Spleen (tissue), 13 donors: ENCODE measurements at places on chromosomes 3 and 15. TPM values are rescaled to one million over a fixed set of nuclear protein-coding genes. Genes with fewer than 3 reads are reported as not detected.

GRCh38 chr3:123198372-123198771 is 3.4 kb upstream of the SEC22A start:
- no peak for DNase-seq

DNA sequence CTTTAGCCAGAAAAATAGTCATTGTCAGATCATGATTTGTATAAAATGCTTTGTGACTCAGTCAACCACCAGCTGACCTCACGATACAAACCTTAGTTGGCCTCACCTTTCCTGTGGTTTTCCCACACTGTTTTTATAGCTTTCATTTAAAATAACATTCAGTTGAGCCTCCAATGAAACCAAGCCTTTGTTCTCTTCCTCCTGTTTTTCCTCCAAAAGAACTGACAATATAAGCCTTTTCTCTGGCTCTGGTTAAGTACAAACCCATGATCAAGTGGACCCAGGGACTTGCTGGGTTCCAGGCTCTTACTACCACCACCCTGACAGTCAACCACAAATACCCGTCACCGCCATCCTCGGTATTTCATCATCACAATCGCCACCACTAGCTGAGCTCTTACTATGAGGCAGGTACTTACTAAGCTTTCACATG is 81.7 kb downstream of the TAMM41 start:
- no peak for DNase-seq

DNA sequence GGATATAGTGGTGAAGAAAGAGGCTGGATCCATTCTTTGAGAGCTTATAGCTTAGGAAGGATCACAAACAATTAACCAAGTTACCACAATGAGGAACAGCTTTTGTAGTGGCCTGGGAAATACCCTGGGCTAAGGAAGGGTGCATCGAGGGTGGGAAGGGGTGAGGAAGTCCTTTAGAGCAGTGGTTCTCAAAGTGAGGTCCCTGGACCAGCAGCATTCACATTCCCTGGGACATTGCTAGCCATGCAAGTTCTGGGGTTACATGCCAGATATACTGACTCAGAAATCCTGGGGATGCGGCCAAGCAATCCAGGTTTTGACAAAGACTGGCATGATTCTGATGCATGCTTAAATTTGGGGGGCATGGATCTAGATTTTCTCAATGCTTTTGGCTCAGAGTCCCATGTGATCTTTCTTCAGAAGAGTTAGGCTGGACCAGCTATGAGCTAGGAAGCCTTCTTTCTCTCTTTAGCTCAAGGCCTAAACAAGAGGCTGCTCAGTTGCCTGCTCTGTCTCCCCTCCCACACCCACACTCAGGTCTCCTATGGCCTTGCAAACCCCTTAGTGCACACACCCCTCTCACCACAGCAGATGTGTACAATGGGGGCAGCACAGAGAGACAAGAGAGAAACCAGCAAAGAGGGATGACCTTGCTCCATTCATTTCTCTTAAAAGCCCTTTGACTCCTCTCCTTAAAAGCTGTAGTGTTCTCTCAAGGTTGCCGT is 1.8 kb upstream of the CCR1 start:
- no peak for DNase-seq

GRCh38 chr3:186789554-186790260 is 6.3 kb downstream of the EIF4A2 start:
- DNase-seq, result no peak

DNA sequence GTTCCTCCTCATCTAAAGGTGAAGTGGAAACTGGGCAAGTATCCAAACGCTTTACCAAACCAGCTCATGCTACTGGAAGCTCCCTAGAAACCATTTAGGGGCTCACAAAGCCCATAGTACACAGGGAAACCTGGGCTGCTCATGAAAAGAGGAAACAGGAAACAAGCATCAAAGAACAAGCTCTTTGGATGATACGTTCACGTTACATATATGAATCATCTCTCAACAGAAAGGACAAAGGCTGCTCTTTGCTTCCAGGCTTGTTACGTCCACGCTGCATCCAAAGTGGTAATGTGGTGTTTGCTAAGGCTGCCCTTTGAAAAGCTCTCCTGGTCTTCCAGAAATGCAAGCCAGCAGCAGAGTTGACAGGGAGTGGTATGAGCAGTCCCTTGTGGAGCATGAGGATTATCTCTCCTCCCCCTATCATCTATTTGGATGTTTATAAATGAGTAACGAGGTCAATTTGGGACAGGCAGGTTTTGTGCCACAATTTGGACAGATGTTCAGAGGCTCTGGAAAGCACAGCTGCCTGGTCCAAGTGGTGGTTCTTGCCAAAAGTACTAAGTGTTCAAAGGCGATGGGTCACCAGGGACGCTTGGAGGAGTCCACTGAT is 98.0 kb upstream of the RORA start:
- DNase-seq, result no peak

GRCh38 chr15:22227411-22228100 is 147.2 kb downstream of the OR4M2 start:
- DNase-seq, result peak; percentile 64

DNA sequence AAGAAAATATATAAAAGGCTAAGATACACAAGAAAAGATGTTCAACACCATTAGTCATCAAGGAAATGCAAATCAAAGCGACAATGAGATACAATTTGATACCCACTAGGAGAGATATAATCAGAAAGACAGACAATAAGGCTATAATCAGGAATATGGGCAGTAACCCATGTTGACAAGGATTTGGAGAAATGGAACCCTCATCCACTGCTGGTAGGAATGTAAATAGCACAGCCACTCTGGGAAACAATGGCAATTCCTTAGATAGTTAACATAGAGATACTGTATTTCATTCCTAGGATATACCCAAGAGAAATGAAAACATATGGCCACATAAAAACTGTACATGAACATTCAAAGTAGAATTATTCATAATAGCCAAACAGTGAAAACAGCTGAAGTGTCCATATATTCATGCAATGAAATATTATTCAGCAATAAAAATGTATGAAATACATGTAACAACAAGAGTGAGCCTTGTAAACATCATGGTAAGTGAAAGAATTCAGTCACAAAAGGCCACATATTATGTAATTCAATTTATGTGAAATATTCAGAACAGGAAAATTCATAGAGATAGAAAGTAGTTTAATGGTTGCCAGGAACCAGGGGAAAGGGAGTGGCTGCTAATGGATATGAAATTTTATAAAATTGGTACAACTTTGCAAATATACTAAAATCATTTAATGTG is 18.2 kb upstream of the COL8A1 start:
- no peak for DNase-seq

DNA sequence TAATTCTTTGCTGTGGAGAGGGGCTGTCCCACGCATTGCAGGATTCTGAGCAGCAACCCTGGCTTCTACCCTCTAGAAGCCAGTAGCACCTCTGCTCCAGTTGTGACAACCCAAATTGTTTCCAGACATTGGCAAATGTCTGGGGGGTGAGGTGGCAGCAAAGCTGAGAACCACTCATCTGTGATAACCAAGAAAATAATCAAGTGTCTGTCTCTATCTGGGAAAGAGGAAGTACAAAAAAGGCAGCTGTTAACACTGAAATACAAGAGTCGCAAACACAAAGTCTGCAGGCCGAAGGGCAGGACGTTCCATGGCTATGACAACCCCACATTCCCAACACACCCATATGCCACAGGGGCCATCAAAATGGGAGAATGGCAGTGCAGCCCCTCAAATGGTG is 42.2 kb upstream of the GNB5 start:
- no peak for DNase-seq

DNA sequence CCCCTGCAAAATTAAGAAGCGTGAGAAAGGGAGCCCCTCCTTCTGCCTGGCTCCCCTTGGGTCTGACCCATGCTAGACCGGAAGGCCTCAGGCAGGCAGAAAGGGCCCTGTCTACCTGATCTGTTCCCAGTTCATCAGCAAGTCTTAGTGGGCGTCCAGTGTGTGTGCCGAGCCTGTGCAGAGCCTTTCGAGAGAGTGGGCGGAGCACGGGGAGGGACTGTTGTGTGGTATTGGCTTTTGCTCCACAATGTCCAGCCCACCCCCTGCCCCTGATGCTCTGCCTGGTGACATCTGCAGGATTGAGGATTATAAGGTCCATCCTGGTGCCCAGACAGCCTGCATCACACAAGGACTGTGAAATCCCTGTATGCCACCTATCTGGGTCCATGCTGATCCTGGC is 82.9 kb downstream of the CHDH start:
- no peak for DNase-seq

The CKMT1A gene
- not detected for total RNA-seq

- no peak for DNase-seq
Observed at GRCh38 chr15:66986951-66987350, 78.5 kb upstream of the SMAD3 start.

The GOLGA8S gene
- total RNA-seq, result 0.38 TPM

GRCh38 chr3:3615533-3615932 is 183.7 kb upstream of the LRRN1 start:
- no peak for DNase-seq

The RLBP1 gene
- total RNA-seq, result not detected

The FBXO40 gene
- not detected for total RNA-seq

DNA sequence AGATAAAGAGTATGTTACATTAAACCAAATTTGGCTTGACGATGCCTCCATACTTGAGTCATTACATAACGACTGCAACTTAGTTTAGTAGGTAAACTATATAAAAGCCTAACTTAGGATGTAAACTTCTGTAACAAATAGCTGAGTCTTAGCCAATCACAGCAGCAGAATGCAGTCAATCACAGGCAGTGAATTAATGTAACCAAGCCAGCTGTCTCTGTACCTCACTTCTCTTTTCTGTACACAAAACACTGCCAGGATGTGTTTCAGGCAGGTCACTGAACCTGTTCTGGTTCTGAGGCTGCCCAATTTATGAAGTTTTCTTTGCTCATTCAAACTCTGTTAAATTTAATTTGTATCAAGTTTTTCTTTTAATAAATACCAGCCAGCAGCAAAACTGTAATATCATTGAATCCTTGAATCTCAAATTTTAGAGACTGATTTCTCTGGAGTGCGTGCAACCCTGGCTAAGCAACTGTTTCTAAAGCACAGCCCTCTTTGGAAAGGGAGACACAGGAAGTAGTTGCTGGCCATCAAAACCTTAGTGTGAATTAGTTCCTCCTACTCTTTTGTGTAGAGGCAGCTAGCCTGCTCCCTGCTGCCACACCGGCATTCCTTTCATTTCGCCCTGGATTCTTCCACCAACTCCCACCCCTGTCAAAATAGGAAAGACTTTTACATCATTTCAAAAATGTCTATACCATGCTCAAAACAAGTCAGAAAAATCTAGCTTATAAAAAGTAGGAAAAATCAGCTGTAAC is 15.2 kb downstream of the RFTN1 start:
- DNase-seq, result no peak

The CD86 gene
- total RNA-seq, result 20.5 TPM

DNA sequence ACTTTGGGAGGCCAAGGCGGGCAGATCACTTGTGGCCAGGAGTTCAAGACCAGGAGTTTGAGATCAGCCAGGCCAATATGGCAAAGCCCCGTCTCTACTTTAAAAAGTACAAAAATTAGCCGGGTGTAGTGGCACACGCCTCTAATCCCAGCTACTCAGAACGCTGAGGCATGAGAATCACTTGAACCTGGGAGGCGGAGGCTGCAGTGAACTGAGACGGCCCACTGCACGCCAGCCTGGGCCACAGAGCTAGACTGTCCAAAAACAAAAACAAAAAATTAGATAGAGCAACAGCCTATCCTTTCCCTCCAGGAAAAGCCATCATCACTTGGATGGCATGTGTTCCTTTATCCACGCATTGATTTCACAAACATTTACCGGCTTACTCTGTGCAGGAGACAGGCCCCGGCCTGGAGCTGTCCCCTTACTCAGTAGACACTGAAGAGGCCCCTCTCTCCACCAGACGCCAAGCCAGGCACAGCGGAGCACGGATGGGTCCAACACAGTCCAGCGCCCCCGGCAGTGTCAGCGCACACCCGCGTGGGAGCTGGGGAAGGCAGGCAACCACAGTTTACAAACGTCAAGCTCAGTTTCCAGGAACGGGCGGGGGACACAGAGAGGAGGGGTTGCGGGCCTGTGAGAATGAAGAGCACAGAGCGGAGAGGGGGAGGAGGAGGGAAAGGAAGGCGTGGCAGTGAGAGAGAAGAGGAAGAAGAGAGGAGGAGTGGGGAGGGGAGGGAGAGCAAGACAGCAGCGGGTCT is 3.1 kb downstream of the GP5 start:
- DNase-seq, result peak; percentile 78

- no peak for DNase-seq
Observed at GRCh38 chr3:56364665-56365064, 103.6 kb downstream of the ERC2 start.

GRCh38 chr15:99006904-99007495 is 592 bp downstream of the PGPEP1L start:
- DNase-seq, result no peak

The GOLGA8Q gene
- not detected for total RNA-seq

The P2RY13 gene
- total RNA-seq, result 48.9 TPM

The CCDC33 gene
- total RNA-seq, result not detected

DNA sequence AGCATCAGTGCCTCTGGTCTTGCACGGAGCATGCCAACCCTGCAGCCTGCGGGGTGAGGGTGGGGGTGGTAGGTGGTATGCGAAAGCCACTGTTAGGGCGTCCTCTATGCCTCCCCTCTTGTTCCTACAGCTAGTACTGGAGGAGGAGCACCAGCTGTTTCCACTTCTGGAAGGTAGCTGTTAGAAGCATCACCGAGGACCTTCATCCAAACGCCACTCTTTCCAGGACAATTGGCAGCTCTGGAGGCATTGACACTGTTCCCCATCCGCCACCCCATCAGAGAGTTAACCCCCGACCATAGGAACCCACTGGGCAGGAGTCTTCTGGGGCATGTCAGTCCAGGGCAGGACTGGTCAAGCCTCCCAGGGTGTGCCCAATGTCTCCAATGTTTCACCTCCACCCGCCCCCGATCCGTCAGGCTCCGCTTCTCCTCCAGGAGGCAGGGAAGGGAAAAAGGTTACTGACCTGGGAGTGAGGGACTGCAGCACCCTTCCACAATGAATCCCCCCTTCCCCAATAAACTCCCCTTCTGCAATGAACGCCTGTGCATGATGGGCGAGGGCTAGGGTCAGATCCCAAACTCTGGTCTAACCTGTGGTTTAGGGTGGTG is 487 bp downstream of the DUOX2 start:
- no peak for DNase-seq

- no peak for DNase-seq
Observed at GRCh38 chr3:171991166-171991565, 48.2 kb upstream of the FNDC3B start.

The SEMA3F gene
- total RNA-seq, result 98.8 TPM
